ENCODE measurements at places on chromosomes 11 and 22.

DNA sequence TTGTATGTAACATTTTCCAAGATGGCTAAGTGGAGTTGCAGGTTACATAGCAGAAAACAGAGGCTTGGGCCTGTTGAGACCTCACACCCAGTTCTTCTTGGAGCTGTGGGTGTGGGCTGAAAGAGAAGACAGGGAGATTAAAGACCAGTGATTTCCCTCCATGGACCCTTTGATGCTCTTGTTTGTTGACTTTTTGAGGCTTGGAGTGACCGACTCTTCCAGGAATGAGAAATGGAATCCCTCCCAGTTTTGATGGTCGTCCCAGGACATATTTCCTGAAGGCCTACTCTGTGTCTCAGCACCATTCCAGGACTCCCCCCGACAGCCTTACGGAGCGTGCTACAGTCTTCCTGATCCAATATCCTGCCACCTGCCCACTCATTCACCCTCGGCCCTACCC lies 96.9 kb downstream of the PTPRJ start:
- no peak for DNase-seq

DNA sequence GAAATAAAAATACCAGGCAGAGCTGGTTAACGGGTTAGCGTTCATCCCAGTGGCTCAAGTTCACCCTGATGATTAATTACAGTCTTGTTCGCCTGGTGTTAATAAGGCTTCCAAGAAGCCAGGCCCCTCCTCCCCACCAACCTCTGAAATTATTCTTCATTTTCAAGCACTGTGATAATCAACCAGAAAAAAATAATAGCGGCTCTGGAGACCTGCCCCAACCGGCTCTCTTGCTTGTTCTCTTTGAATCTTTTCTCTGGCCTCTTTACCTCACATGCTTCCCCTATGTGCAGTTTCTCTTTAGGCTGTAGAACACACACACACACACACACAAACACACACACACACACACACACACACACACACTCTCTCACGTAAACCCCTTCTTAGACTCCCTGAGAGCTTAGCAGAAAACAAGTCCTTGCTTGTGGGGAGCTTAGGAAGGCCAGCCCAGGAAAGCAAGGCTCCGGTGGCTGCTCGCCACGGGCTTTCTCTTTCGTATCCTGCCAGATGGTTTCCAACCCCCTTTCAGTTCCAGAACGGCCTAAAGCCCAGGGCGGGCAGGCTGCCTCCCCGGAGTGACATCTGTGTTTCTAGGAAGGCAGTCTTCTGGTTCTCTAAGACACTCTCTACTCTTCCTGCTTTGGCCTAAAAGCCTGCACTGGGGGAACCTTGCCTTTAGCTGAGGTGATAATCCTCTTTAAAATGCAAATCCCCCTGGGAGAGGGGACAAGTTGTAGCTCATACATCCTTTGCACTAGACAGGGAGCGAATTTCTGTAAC lies 106.4 kb upstream of the SESN3 start:
- no peak for DNase-seq

DNA sequence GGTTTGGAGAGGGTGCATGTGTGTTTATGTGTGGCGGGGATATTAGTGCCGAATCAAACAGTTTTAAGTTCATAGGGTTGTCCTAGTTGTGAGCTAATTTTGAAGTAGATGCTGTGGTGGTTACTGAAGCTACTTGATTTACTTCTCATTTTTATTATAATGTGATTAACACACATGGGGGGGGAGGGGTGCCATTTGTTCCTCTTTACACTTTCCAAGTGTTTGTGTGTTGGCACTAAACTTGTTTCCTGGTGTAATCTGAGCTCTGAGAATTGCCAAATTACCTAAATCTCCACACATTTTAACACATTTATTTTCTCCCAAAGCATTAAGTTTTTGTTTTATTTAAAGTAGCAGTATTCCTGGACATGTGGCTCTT lies 60.1 kb downstream of the ZNRF3 start:
- DNase-seq, result no peak

DNA sequence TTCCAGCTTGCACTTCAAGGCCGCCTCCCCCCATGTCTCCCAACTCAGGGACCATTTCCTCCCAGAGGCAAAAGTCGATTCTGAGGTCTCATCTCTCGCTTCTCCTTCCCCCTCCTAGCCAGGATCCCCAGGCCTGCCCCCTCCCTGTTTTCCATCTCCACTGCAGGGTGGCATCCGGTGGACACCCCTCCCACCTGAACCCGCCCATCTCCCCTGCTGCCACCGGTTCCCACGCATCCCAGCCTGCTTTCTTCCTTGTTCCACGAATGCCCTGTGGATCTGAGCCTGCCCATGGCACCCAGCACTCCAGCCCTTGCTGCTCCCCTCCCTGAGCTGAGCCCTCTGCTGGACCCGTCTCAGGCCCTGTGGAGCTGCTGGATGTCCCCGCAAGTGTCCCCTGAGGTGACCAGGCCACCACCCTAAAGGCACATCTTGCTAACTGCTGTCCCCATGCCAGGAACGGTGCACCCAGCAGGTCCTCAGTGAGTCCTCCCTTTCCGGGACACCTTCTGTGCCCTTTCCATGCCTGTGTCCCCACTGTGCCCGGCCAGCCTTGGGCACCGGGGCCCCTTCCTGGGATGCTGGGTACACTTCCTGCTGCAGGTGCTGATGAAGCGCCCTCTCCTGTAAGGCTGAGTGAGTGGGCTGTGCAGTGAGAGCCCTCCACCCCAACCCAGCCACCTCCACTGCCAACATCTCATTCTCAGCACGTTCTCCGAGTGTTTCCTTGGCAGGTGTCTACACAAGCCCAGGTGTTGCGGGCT lies 936 bp downstream of the IL17REL start:
- DNase-seq, result no peak

DNA sequence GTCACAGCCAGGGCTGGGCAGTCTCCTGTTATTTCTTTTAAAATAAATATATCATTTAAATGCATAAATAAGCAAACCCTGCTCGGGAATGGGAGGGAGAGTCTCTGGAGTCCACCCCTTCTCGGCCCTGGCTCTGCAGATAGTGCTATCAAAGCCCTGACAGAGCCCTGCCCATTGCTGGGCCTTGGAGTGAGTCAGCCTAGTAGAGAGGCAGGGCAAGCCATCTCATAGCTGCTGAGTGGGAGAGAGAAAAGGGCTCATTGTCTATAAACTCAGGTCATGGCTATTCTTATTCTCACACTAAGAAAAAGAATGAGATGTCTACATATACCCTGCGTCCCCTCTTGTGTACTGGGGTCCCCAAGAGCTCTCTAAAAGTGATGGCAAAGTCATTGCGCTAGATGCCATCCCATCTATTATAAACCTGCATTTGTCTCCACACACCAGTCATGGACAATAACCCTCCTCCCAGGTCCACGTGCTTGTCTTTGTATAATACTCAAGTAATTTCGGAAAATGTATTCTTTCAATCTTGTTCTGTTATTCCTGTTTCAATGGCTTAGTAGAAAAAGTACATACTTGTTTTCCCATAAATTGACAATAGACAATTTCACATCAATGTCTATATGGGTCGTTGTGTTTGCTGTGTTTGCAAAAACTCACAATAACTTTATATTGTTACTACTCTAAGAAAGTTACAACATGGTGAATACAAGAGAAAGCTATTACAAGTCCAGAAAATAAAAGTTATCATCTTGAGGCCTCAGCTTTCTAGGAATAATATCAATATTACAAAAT lies 13.4 kb downstream of the OR51B4 start:
- no peak for DNase-seq

- DNase-seq, result peak; percentile 81
Measured at GRCh38 chr11:113242767-113243397, 71.5 kb upstream of the TTC12 start.

DNA sequence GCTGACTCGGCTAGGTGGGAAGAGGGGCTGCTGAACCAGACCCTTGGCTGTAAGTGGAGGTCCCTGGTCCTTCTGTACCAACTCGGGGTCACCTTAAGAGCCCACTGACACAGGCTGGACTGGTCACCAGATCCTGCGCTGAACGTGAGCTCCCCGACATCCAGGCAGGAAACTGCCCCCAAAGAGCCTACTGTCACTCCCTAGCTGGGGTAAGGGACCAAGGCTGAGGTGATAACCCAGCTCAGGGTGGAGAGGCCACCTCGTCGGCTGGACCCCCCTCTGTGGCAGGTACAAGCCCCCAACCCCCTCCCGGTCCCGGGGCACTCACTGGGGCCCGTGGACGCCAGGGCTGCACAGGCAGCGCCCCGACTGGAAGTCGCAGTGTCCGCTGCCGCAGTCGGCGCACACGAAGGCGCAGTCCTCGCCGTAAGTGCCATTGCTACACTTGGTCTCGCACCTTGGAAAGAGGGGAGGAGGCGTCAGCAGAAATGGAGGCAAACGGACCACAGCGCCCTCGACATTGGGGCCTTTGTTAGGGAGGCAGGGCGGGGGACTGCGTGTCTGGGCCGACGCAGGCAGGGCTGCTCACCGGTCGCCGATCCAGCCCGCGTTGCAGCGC lies 7.4 kb downstream of the SCARF2 start:
- DNase-seq, result peak; percentile 48

DNA sequence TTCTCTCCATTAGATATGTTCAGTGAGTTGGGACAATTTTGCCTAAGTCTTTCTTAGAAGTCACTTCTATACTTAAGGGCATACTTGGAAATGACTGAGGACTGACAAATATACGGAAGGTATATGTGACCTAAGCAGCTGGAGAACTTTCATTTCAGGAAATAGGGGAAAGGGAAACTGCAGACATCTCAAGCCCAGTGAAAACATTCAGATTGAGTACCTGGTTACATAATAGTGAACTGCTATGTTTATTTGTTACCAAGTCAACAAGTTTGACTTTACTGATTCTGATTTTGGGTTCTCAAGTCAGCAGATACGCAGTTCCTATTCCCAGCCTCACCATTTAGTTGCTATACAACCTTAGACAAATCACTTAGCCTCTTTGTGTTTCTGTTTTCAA lies 1173.9 kb downstream of the LRRC4C start:
- no peak for DNase-seq

- no peak for DNase-seq
Measured at GRCh38 chr11:575313-575995, 816 bp upstream of the PHRF1 start.

DNA sequence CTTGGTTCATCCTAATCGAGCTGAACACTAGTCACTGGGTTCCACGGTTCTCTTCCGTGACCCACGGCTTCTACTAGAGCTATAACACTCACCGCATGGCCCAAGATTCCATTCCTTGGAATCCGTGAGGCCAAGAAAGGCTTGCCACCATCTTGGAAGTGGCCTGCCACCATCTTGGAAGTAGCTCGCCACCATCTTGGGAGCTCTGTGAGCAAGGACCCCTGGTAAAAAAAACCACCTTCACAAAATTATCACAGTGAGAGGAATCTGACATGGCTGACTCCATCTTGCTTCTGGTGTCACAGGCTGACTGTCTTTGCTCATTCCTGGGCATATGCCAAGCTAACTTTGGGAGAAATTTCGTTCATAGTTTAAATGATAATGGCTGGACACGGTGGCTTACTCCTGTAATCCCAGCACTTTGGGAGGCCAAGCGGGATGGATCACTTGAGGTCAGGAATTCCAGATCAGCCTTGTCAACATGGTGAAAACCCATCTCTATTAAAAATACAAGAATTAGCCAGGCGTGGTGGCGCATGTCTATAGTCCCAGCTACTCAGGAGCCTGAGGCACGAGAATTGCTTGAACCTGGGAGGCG lies 18.9 kb upstream of the KCTD14 start:
- DNase-seq, result no peak

GRCh38 chr11:64040684-64041322 lies 5.1 kb downstream of the FLRT1 start:
- DNase-seq, result no peak
